NCI-H2081 treated with DMSO at 0.1 percent for 48 hours (cell line): ENCODE measurements at places on chromosomes 2 and 18.

DNA sequence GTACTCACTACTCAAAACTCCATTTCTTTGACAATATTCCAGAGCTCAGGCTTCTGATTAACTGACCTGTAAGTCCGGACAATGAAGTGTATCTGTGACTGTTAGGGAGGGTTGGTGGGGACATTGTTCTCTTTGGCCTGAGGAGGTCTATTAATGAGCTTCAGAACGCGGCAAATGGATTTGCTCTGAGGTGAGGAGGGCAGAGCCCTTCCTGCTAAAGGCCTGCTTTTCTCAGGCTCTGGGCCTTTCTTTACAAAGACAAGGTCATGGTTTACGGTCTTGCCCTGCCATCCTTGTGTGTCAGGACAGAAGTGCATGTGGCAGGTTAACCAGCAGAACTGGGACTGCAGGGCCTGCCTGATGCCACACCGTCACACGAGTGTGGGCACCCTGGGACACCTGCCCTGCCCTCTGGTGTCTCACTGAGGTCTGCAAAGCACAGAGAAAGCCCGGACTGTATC, 7.2 kb downstream of the ALKAL2 start:
- DNase-seq, result no peak

DNA sequence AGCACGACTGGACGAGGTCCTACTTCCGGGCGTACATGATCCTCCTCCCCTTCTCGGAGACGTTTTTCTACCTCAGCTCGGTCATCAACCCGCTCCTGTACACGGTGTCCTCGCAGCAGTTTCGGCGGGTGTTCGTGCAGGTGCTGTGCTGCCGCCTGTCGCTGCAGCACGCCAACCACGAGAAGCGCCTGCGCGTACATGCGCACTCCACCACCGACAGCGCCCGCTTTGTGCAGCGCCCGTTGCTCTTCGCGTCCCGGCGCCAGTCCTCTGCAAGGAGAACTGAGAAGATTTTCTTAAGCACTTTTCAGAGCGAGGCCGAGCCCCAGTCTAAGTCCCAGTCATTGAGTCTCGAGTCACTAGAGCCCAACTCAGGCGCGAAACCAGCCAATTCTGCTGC, 24.8 kb downstream of the LYPD1 start:
- no peak for DNase-seq

- no peak for DNase-seq
Observed at GRCh38 chr2:53708988-53709387, 58.6 kb upstream of the CHAC2 start.

GRCh38 chr2:71857636-71858035, 290.0 kb downstream of the CYP26B1 start:
- DNase-seq, result no peak

- no peak for DNase-seq
Observed at GRCh38 chr2:100789361-100789760, 30.6 kb upstream of the NPAS2 start.

DNA sequence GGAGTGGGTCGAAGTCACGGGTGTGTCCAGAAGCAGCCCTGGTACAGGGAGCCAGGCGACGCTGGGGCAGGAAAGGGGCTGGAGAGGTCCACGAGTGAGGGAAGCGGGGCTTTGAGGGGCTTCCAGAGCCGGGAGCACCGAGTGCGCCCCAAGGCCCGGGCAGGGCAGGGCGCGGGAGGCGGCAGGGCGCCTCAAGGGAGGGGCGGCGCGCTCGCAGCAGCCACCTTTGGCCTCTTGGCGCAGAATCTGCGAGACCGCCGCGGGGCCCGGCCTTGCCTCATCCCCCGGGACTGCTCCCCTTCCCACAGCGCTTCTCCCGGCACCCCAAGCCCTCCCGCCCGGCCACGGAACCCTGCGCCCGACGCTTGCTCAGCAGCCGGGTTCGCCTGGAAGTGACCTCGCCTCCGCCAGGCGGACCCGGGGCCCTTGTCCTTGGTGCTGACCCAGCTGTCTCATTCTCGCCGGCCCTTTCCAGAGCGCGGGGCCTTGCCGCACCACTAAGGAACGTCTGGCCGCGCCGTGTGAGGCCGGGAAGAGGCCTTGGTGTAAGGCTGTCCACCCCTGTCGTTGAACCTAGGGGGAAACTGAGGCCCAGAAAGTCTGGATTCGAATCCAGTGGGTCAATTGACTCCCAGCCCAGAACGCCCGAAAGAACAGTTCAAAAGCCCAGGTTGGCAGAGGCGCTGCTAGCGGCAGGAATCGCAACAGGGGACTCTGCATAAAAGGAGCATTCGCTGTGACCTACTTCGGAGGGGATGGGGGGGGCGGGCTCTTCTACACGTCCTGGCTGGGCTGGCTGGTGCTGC, 584 bp upstream of the DNER start:
- DNase-seq, result no peak

DNA sequence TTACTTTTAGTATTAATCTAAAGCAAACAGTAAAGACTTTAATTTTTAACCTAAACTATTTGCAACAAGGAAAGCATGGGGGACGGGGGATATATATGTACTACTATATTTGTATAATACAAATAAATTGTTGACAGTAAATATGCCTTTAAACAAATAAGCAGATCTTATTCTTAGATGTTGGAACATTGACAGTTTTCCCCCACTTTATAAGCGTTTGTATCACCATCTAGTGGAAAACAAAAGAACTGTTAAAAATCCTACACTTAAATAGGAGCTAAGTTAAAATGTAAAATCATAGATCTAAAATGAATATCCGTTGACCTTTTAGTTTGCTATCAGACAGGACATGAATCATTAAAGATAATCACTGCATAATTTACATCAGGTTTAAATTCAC, 50.0 kb downstream of the RBBP8 start:
- no peak for DNase-seq

DNA sequence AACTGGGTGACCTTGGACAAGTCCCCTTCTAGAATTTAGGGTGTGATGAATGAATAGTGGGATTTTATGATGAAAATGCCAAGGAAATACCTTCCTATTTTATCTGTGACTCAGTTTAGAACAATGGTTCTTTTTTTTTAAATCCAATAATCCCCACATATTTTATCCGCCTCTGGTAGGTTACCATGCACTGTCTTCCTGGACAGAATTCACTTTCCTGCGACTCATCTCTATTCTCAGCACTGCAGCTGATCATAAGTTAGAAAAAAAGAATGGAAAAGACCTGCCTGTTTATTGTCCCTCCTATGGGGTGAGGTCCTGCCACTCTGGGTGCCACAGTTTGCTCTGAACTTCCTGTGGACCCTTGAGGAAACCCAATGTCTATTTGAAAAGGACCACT, 73.1 kb downstream of the IRS1 start:
- DNase-seq, result no peak

DNA sequence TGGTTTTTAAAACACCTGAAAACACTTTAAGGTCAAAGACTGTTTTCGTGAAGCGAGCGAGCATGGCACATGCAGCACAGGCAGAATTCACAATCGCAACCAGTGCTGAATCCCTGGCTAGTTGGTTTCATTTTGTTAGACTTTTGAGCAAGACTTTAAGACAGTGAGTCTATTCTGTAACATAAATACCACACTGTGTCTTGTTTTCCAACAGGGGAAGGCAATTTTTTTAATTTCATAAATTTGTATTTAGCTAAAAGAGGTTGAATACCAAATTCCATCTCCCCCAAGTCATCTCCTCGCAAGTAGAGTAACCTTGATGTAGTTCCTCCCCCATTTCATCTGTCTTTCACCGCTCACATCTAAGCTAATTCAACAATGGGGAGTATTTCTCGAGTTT, 1.4 kb downstream of the CERKL start:
- DNase-seq, result no peak

- DNase-seq, result peak; percentile 37
Observed at GRCh38 chr2:191030521-191031154, 16.7 kb upstream of the STAT1 start.

- DNase-seq, result no peak
Observed at GRCh38 chr18:11946756-11947155, 34.6 kb upstream of the IMPA2 start.

DNA sequence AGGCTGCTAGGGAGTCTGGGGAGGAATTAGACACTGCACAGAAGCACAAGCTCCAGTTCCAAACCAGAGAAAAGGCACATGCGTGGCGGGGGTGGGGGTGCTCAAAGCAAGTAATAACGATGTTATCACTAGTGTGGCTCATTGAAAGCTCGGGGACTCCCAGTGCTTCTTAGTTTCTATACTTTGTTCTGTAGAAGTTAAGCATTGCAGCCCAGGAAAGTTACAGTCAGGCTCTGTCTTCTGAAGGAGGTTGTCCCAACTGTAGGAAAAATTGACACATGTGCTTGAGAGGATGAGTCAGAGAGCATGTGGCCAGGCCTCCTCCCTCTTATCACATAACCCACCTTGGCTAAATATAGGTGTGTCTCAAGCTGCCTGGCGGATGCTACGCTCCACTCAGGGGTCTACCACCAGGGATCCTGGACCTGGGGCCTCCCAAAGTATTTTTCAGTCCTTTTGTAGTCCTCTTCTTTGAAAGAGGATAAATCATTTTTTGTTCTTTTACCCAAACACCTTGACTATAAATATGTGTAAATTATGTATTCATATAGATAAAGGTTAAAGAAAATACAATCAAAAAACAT, 3.8 kb downstream of the GALNT5 start:
- DNase-seq, result no peak

- DNase-seq, result no peak
Observed at GRCh38 chr18:10030816-10031541, 117.2 kb downstream of the VAPA start.

DNA sequence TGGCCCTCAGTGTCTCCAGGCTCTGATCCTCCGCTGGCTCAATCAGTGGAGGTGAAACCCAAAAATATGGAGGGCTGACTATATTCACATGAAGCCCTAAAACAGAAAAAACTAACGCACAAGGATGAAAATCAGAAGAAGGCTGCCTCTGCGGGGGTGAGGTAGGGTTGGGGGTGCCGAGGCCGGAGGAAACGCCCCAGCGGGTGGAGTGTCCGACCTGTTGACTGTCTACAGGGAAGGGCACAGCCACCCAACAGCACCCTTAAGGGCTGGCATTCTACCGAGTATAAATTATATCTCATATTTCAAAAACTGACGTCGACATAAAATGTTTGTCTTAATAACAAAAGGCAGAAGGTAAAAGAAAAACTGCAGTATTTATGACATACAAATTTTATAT, 223.5 kb downstream of the HDAC4 start:
- DNase-seq, result no peak

GRCh38 chr2:64931246-64932115, 57.7 kb upstream of the SLC1A4 start:
- DNase-seq, result no peak

DNA sequence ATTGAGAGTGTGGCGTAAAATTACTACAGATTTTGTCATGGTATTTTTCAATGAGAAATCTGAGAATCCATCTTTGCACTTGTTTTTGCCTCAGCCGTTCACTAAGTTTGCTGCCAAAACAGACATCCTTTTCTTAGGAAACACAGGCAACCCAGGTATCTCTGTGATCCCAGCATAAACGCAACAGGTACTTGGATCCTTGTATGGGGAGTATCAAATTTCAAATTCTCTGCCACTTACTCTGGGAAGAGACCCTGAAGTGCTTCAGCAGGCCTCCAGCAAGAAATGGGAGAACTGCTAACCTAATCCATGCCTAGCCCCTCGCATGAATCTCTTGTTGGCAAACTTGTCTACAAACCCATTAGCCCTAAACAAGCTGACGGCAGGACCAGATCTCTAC, 83.1 kb downstream of the BCL11A start:
- DNase-seq, result no peak

- DNase-seq, result no peak
Observed at GRCh38 chr2:219354582-219354981, 22.0 kb upstream of the RESP18 start.

GRCh38 chr18:50194631-50195532, at the start of gene MYO5B:
Gene MYO5B, minus strand, starts transcription at chr18:50195147. Its CDS starts 354 bp downstream, at chr18:50194793.
- DNase-seq, result no peak

DNA sequence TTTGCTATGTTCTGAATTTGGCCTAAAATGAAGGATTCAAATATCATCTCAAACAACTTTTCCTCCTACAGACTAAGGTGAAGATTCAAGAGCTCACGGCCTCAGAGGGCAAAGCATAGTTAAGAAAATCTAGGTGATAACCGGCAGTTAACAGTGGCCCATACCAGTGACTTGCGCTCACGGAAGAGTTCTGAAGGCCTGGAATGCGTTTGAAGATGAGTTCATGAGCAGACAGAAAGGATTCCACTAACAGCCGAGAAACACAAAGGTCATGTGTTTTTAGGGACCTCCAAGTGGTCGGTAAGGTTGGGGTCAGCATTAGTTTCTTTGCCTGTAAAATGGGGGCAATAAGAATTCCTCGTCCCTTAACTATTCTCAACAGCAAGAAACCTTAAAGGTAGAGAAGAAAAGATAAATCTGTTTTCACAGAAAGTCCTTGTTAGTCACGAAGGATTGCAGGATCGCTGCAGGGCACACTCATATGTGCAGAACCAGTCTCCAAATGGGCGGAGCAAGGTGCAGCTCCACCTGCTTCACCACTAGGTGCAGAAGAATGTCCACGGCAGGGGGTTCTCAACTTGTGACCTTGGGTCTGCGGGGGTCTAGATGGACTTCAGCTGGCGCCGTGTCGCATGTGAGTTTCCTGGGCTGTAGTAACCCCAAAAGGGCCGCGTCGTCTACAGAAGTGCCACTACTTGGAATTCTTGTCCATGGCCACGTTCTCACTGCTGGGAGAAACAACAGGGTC, 708 bp upstream of the RPIA start:
- no peak for DNase-seq

DNA sequence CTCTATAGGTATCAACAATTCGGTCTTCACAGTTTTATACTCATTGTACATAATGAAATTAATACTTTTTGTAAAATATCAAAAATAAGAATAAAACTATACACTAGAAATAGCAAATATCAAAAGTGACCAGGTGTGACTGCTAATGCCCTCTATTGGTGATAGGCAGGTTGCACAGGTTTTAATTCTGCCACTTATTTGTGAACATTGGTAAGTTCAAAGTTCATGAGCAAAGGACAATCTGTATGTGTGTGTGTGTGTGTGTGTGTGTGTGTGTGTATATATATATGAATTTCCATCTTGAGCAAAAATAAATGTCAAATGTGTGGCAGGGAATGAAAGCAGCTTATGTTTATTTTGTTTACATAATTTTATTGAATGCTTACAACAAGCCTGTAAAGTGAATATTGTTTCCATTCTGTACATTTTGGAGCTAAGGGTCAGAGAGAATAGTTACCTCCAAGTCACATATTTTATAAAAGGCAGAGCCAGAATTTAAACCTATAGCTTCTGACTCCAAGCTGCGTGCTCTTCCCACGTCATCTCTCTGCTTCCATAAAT, 537.4 kb downstream of the CPS1 start:
- DNase-seq, result no peak

- DNase-seq, result no peak
Observed at GRCh38 chr2:240912878-240913809, 7.0 kb downstream of the CROCC2 start.

- DNase-seq, result no peak
Observed at GRCh38 chr2:48065096-48065495, 158.8 kb upstream of the FBXO11 start.

DNA sequence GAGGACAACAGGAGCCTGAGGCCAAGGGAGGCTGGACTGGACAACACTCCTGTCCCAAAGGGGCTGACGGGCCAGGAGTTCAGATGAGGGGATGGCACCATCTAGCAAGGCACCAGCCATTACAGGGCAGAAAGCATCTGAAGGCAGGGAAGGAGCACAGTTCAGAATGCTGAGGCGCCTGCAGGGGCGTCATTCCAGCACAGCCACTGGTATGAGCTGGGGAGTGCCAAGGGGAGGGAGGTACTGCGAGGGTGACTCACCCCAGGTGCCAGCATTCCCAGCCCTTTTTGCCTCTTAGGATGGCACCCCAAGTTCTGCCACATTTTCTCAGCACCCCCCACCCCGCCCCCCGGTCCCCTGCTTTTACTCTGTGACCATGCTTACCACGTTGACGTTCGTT, 129.8 kb upstream of the EPAS1 start:
- DNase-seq, result no peak

- DNase-seq, result no peak
Observed at GRCh38 chr2:162317861-162318327, 590 bp downstream of the IFIH1 start.
